GOT3 (cell line): ENCODE measurements at places on chromosomes 11 and 22.

- no peak for DNase-seq
These were observed 25.5 kb downstream of the SERPIND1 start for GRCh38 chr22:20799449-20799848.

DNA sequence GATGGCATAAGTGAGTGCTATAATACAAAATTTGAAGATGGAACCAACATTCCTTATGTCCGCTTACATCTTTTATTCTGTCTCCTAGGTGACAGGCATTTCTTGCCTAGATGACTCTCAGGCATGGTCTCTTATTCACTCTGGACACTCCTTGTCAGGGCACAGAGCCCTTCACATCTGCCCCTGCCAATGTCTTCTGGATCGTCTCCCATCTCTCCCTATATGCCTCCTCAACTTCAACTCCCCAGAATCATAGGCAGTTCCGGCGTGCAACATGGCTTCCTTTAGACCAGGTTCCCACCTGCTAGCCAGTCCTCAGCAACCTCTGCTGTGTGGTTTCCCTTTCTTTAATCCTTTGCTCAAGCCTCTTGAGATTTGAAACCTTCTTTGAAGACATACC is 300.9 kb downstream of the TENM4 start:
- DNase-seq, result no peak

GRCh38 chr22:27134315-27134701 is 476.9 kb downstream of the MIAT start:
- DNase-seq, result no peak

- DNase-seq, result no peak
These were observed 70.1 kb downstream of the WT1 start for GRCh38 chr11:32365192-32365591.

DNA sequence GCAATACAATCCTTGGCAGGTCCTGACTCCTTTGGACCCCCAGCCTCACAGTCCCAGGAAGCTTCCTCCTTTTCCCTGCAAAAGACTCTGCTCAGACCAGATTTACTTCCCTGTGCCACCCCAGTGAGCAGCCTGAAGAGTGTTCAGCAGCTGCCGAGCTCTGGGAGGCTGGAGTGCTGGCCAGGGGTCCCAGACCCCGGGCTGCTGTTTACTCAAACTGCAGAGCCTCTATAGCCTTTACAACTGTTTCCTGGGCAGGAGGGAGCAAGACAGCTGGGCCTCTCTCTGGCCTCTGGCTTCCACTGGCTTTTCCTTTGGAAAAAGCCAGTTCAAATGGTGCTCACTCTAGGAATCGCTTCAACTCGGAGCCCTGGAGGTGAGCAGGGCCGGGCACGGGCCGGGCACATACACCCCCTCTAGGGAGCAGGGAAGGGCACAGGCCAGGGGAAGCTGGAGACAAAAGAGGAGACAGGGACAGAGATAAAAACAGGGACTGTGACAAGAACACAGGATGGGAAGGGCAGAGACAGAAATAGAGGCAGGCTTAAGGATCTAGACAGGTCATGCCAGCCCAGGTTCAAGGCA is 932 bp downstream of the IRAG1 start:
- no peak for DNase-seq

DNA sequence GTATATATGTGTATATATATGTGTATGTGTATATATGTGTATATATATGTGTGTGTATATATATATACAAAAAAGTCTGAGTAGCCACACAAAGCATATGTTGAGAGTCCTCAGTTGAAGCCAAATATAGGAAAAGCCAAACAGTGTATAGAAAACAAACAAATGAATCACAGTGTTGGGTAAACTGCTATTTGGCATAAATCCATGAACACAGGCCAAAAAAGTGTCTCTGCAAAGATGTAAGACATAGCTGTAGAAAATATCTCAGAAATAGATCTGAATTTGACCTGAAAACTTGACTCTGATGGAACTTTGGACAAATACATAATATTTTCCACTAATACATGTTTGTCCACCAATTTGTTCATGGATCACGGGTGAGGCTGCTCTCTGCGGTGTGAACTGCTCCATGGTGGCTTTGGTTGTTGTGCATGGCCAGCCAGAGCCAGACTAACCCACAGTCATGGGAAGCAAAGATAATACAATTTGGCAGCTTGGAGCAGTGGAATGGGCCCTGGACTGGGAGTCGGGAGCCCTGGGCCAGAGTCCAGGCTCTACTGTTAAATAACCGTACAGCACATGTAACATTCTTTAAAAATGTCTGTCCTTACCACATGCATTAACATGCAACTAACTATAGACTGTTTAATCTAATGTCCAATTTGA is 76.9 kb upstream of the EED start:
- DNase-seq, result no peak

GRCh38 chr11:85889676-85890579 is 34.7 kb downstream of the CCDC83 start:
- DNase-seq, result no peak

DNA sequence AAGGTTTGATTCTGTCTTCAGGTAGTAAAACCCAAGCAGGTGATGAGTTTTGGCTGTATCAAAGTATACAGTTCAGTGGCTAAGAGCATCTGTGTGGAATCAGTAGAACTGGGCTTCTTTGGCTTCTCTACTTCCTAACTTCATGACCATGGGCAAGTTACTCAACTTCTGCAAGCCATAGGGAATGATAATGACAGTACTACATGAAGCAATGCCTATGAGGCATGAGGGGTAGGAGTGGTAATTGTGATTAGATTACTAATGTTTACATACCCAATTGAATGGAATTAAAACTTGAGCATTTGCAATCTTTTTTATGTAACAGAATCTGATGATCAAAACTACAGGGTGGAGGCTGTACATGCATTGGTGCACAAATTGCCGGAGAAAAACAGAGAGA is 164.3 kb downstream of the PGR start:
- DNase-seq, result no peak

DNA sequence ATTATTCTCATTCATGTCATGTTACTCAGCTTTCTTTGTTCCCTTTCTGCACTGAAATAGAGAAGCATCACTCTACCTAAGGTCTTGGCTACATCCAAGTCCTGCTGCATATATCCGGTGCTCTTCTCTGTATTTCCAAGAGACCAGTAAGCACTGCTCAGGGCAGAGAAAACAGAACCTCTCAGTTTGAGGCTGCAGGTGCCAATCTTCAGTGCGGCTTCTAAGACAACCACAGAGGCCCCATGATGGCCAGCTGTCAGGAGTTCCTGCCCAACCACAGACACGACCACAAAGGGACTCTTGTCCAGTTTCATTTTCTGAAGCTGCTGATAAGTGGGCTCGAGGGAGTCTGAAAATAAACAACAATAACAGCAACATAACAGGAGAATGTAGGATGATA is 378.4 kb upstream of the PITPNB start:
- no peak for DNase-seq

GRCh38 chr11:315516-315994 is 1.7 kb downstream of the IFITM1 start:
- no peak for DNase-seq

DNA sequence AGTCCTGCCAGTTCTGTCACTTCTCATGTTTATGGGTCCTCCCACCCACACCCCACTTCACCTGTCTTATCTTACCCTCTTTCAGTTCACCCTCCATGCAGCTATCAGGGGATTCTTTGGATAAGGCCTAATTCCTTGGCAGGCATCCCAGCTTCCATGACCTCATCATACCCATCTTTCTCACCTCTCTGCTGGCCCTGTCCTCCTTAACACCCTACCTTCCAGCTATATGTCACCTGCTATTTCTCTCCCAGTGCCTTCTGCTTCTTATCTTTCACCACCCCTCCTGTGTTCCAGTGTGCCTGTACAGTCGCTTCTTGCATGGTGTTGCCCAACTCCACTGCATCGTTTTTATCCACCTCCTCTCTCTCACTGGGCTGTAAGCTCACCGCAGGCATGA is 28.3 kb downstream of the SNU13 start:
- DNase-seq, result no peak

- no peak for DNase-seq
These were observed 50.7 kb downstream of the NAV2 start for GRCh38 chr11:19763330-19763729.

- DNase-seq, result no peak
These were observed 283.5 kb downstream of the TTC28 start for GRCh38 chr22:28395920-28396753.

DNA sequence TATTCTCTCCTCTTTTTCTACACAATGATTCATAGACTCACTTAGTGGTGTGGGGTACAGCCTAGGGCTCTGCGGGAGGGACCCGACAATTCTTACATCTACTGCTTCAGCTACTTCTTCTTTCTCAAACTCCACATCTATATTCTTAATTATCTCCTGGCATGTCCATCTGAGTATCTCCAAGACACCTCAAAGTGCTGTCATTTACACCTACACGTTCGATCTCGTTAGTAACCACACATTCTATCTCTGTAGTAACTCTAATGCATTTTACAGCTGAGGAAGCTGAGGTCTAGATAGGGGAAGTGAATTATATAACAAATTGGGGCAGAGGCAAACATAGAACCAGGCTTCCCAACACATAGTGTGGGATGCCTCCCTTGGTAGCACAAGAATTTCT is 27.7 kb upstream of the RRM1 start:
- DNase-seq, result no peak

DNA sequence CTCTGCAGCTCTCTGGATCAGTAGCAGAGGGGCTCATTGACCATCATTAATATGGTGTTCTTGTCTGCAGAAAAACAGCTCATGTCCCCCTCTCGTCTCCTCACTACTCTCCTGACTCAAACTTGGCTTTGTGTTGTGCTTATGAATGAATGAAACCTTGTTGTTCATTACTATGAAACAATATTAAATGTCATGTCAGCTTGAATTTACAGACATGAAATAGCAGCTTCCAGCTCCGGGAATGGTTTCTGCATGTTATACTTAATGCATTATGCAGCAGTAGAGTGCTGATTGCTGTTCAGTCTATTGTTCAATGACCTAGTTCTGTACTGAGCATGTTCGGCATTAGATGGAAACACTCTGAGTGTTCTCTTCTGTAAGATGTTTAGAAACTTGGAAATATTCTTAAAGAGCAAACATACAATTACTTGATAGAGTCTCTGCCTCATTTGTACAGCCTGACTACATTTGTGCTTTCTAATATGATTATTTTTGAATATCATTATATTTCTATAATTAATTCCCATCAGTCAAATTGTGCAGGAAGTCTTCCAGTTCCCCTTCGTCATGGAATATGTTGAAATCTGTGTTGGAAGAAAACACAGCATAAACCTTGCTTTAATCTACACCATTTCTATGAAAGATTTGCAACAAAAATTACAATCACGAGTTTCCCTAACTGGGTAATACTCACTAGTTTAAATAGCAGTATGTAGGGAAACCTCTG is 340.4 kb downstream of the SOX6 start:
- no peak for DNase-seq

- DNase-seq, result no peak
These were observed 39.5 kb upstream of the GCAT start for GRCh38 chr22:37768273-37768672.

- DNase-seq, result no peak
These were observed 33.2 kb downstream of the PAK1 start for GRCh38 chr11:77440678-77441077.

DNA sequence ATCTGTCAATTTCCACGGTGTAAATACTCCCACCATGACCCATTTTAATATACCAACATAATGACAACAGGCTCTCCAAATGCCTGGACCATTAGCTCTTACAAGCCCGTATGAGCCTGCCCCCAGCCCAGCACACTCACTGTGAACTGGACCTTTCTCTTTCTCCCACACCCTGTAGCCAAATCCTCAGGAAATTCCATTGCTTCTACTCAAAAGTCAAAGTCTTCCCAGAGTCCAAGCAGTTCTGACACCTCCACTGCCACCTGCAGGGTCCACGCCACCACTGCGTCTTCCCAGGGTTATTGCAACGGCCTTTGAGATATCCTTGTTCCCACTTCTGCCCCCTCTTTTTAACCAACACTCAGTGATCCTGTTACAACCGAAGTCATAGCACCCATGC is 110.1 kb upstream of the ASPHD2 start:
- no peak for DNase-seq

DNA sequence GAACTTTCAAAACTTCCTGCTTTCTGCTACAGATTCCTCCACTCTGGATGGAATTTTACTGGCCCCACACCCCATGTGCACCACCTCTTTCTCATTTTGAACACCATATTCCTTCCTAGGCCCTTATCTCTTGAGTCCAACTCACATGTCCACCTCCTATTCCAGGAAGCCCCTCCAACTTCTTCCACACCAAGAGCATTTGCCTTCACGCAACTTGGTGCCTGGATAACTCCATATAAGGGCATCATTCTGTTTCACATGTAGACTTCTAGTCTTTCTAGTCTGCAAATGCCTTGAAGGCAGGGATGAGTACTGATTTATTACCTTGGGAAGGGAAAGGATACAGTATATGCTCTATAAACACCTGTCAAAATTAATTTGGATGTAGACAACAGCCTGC is 17.5 kb downstream of the GAB2 start:
- DNase-seq, result no peak

DNA sequence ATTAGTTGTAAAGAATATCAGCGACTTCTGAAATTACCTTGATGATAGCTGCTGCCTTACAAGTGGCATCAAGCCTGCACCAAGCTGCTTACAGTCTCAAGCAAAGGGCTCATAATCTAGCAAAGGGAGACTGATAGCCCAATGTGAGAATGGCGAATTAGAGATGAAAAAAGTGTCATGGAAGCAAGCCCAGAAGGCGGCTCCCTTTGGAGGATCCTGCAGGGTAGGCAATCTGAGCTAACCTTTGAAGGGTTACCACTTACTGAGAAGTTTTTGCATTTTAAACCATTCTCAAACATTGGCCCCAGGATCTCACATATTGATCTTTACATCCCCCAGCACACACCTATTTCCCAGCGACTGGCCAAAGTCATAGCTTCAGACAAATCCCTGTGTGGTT is 18.5 kb downstream of the GAB2 start:
- DNase-seq, result no peak

DNA sequence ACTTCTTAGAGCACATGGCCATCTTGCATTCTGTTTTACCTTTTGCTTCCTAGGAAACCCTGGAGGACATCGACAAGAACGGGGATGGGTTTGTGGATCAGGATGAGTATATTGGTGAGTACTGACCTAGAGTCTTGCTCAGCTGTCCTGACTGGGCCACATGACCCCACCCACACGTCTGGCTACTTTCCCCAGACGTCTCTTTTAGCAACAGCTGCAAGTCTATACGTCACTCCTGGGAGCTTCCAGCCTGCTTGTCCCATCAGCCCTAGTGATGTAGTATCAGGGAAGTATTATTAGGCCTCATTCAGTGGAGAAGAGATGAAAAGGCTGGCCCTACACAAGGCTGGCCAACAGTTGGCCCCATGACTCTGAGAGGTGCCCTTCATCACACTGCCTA is 9.6 kb downstream of the RCN1 start:
- no peak for DNase-seq

DNA sequence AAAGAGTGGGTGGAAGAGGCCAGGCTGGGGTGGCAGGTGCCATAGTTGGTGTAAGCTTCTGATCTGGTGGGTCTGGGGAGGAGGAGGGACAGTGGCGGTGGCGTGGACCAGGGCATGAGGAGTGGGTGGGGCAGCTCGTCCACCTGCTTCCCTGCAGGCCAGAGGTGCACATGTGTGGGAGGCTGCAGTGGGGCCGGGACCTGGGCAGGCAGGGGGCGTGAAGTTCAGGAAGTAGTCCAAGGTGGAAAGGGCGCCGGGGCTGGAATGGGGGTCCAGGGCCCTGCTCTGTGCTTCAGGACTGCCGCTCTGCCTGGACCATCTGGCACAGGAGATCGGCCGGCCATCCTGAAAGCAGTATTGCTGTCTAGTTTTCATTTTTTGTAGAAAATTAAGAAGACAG is 15.9 kb downstream of the RIBC2 start:
- no peak for DNase-seq
